ENCODE measurements at places on chromosomes 11 and 22. TPM values are rescaled to one million over a fixed set of nuclear protein-coding genes. Genes with fewer than 3 reads are reported as not detected.

UBQLN3 gene
- not detected for total RNA-seq

FOLH1 gene
- total RNA-seq: 0.40 TPM

OR10D3 gene
- under 0.01 TPM for total RNA-seq

SLC29A2 gene
- total RNA-seq: 0.27 TPM

LRRC10B gene
- not detected for total RNA-seq

SCT gene
- not detected for total RNA-seq

C22orf15 gene
- 0.36 TPM for total RNA-seq

C11orf87 gene
- not detected for total RNA-seq

MUC6 gene
- total RNA-seq: not detected

KRTAP5-10 gene
- total RNA-seq: not detected

MS4A10 gene
- total RNA-seq: not detected

IGF2 gene
- 1.2 TPM for total RNA-seq

CDC42EP1 gene
- total RNA-seq: 43.1 TPM

PSMC3 gene
- 178 TPM for total RNA-seq

POU2AF1 gene
- total RNA-seq: not detected

OR5B17 gene
- total RNA-seq: not detected

GLB1L3 gene
- total RNA-seq: not detected

LRRC74B gene
- not detected for total RNA-seq

PDE2A gene
- 12.1 TPM for total RNA-seq

CDHR5 gene
- total RNA-seq: not detected

JHY gene
- 4.3 TPM for total RNA-seq

KLHL35 gene
- 1.0 TPM for total RNA-seq
